ENCODE measurements at places on chromosomes 7 and 10.

DNA sequence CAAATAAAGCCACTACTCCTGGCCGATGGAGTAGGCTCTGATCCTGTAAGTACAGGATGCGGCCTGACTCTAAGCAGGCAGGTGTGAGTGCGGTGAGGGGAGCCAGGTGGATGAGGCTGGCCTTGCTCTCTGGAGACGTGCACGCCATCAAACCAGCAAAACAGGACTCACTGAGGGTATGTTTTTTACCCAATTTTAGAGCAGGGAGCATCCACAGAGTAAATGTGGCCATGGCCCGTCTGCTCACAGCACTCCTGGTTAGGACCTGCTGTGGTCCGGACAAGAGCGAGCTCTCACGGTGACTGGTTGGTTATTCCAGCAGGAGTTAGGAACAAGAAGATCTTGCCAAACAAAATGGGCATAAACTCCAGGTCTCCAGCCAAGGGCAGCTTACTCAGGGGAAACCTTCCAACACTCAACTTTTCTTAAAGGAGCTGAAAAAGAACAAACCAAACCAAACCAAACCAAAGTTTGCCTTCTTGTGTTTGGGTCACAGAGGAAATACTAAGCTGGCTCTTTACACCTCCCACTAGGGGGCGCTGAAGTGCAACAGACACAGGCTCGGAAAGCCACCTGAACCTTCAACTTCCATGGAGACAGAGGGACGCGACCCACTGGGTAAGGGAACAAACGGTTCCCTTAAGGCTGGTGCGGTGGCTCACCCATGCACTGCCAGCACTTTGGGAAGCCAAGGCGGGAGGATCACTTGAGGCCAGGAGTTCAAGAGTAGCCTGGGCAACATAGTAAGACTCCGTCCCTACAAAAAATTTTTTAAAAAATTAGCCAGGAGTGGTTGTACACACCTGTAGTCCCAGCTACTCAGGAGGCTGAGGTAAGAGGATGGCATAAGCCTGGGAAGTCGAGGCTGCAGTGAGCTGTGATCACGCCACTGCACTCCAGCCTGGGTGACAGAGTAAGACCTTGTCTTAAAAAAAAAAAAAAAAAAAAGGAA is 122.4 kb downstream of the CLEC2L start:
- DNase-seq, result peak; percentile 76

- DNase-seq, result no peak
Measured at GRCh38 chr10:46541735-46542566, 14.5 kb downstream of the GPRIN2 start.

DNA sequence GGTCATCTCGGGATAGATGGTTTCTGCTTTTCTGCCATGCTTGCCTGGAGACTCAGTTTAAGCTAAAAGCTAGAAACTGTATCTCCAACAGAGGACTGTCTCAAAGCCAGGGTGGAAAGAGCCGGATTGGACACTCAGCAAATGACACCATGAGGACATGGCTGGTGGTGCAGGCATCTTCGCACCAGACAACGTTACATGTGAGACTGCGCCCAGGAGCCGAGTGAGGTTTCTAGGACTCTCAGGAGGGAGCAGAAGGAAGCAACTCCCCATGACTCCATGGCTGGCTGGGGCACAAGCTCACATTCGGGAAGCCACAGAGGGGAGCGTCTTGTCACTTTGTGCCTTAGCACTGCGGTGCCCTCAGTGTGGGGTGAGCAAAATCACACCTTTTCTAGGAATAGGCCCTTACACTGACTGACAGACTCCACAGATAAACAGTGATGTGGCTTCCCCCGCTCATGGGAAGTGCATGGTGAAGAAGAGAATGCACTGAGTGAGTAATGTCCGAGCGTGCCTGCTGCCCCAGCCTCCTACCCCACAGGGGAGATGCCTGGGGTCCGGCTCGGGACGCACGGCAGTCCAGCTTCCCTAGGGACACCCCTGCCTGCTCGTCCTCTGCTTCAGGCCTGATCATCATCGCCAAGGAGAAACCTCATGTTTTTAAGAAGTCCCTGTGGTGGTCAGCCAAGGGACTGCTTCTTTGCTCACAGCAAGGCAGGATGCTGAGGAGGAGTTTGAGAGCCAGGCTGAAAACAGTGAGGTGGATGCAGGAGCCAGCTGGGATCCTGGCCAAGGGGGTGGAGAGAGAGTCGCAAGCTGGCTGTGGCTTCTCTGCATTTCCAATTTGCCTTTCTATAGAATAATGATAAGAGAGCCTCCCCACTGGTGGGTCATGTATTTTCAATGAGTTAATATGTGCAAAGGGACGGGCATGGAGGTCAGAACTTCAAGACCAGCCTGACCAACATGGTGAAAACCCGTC is 52.2 kb upstream of the FXYD4 start:
- DNase-seq, result no peak

DNA sequence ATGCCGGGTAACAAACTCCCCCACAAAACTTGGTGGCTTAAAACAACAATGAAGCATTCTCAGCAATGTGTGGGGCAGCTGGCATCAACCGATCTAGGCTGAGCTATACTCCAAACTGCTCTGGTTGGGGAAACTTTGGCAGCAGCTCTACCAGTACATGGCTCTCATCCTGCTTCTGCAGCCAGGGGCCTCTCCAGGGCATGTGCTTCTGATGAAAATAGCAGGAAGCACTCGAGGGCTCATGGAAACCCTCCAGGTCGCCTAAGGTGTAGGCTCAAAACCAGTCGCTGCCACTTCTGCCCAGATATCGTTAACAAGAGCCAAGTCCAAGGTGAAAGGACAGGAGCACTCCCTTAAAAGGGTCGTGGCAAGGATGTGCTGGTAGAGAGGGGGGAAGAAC is 134.1 kb downstream of the TEX36 start:
- DNase-seq, result no peak

DNA sequence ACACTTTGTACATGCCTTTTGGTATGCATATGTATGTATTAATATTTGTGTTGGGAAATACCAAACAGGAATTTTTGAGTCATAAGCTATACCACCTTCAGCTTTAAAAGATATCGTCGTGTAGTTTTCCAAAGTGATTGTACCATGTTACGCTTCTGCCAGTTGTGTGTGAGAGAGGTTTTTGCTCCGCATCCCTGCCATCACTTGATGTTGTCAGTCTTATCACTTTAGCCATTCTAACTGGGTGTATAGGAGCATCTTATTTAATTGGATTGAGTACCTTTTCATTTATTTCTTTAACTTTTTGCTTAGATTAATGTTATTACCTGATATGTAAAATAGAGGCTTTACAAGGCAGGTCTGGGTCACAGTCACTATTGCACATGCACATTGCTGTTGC is 3.4 kb downstream of the KLHL7 start:
- DNase-seq, result no peak

GRCh38 chr10:80530251-80530650 is 7.5 kb upstream of the SH2D4B start:
- no peak for DNase-seq

All from naive thymus-derived CD4-positive, alpha-beta T cell (primary cell).